CD8-positive, alpha-beta T cell (primary cell): ENCODE measurements at places on chromosomes 3 and 15.

DNA sequence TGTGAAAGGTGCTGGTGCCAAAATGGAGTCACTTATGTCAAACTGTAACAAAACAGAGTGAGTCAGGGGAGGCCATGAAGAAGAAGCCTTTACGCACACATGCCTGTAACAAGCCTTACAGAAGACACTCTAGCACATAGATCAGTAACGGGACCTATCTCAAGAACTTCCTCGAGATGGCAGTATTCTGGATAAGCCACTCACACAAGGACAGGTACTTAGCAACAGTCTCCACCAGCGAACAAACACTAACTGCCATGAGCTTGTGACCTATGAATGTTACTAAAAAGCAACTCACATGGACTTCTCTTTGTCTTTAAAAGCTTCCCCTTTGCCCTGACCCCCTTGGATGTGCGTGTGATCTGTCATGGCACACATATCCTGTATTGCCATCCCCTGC, 235.1 kb downstream of the CD47 start:
- no peak for DNase-seq

- no peak for DNase-seq
Measured at GRCh38 chr3:157423337-157423736, 13.3 kb upstream of the PTX3 start.

DNA sequence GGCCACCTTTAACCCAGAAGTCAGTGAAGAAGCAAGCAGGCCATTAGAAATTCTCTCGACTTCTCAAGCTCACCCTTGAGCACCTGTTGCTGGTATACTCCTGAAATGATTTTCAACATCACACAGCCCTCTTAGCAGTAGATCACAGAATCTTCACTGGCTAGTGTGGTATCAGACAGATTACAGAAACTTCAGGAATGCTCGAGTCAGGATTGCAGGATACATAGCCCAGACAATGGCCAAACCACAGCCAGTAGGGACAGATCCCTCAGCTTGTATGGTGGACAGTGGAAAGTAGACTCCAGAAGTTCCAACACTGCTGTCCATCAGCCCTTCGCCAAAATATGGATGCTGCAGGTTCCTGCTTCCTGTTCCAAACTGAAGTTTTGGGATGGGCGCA, 4.5 kb upstream of the KLHL40 start:
- no peak for DNase-seq

- DNase-seq: no peak
Measured at GRCh38 chr3:4421121-4421520, 45.9 kb downstream of the SUMF1 start.

- DNase-seq: no peak
Measured at GRCh38 chr15:67135494-67135893, 70.1 kb downstream of the SMAD3 start.

DNA sequence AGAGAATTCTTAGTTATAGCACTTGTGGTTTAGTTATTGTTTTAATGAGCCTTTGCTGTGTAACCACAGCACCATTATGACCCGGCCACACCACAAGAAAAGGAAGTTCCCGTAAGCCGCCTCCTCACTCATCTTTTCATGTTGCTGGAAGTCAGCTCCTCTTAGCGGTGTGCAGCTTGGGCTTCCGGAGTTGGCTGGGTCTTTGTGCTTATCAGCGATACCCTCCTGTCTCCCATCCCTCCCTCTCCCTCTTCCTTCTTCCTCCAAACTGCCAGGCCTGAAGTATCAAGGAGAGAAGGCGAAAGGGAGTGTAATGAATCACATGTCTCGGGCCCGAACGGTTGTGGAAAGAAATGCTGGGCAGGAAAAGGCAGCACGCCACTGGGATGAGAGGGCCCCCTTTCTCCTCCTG, 353.5 kb downstream of the MCTP2 start:
- no peak for DNase-seq

- DNase-seq: no peak
Measured at GRCh38 chr3:171011109-171011872, 15.2 kb downstream of the SLC2A2 start.

GRCh38 chr3:134381831-134382442, 7.7 kb upstream of the AMOTL2 start:
- DNase-seq: no peak

DNA sequence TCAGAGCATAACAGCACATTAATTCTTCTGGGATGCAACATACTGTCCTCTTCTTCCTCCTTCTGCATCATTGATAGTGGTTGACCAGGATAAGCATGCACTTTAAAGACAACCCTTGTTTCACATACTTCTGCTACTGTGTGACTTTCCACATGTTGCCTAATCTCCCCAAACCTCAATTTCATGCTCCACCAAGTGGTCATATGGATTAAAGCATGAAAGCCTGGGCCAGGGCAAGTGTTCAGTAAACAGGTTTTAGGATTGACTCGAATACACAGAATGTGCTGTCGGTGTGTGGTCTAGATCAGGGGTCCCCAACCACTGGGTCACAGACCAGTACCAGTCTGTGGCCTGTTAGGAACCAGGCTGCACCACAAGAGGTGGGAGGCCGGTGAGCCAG, 22.5 kb upstream of the BFSP2 start:
- DNase-seq: no peak

DNA sequence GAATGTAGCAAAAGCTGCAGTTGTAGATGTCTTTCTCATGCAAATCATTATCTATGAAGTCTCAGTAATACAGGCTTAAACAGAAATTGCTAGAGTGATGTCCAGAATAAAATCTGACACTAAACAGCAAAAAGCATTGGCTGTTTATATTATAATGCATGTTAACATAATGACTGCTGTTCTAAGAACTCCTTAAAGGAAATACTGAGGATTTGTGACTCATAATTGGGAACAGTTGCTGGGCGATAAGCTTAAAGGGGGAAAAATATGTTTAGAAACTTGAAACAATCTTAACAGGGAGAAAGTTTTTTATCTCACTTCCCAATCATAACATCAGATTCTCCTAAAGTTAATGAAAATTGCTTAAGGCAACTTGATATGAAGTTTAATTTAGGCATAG, 17.5 kb downstream of the TIPARP start:
- DNase-seq: no peak

GRCh38 chr15:60964527-60964926, 264.6 kb downstream of the RORA start:
- DNase-seq: no peak

GRCh38 chr3:140863580-140864009, 78.0 kb upstream of the SLC25A36 start:
- DNase-seq: peak; percentile 41

DNA sequence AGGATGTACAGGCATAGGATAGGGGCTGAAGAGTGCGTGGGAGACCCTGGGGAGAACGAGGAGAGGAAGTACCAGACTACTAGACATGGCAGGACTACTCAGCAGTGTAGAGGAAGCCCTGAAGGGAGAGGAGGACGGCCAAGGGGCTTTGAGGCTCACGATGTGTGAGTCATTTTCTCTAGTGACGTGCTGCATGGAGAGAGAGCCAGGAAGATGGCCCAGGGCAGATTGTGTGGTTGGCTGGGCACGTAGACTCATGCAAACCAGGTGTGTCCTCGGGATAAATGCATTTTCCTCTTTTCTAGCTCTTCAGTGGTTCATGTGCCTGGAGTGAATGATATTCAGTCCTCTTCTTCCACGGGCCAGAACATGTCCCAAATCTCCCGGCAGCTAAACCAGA, 115.0 kb upstream of the ABHD17C start:
- no peak for DNase-seq

- DNase-seq: no peak
Measured at GRCh38 chr3:69199942-69200341, 77.5 kb upstream of the LMOD3 start.

DNA sequence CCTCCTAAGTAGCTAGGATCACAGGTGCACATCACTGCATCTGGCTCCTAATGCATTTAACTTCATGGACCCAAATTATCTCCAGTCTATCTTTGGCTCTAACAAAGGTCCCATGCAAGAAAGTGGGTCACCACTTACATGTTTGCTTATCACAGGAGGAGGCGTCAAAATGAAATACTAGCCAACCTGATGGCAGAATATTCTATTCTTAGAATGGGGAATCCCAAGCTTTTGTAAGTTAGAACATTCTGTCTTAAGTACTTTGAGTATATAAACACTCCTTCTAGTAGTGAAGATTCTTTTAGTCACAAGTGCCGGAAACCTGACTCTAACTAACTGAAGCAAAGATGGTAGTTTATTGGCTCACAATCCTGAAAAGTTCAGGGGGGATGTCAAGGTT, 72.0 kb upstream of the ADAMTS9 start:
- no peak for DNase-seq

DNA sequence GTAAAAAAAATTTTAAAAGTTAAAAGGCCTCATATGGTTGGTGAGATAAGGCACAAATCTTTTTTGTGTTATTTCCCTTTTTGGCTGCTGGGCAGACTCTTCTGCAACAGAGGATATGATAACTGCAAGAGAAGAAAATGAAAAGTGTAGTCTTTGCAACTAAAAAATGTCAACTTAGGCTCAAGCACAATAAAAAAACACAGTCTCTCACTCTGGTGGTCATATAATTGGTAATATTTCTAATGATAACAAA, 15.4 kb downstream of the COMMD2 start:
- DNase-seq: no peak

GRCh38 chr3:187763850-187764648, 18.8 kb upstream of the BCL6 start:
- DNase-seq: no peak
